Trophoblast cell (in vitro differentiated cells and primary cell): ENCODE measurements at places on chromosomes 7 and 10.
A peak's percentile ranks its signal among the peaks of the same experiment; 100 is the strongest.

GRCh38 chr7:105319578-105319977, 69.1 kb downstream of the SRPK2 start:
- H3K4me3 ChIP-seq = no peak overlapping the region
- no peak for DNase-seq
- no peaks in the 10 kb centered on the region for H3K36me3 ChIP-seq
- H3K27me3 ChIP-seq = no peaks in the 10 kb centered on the region

DNA sequence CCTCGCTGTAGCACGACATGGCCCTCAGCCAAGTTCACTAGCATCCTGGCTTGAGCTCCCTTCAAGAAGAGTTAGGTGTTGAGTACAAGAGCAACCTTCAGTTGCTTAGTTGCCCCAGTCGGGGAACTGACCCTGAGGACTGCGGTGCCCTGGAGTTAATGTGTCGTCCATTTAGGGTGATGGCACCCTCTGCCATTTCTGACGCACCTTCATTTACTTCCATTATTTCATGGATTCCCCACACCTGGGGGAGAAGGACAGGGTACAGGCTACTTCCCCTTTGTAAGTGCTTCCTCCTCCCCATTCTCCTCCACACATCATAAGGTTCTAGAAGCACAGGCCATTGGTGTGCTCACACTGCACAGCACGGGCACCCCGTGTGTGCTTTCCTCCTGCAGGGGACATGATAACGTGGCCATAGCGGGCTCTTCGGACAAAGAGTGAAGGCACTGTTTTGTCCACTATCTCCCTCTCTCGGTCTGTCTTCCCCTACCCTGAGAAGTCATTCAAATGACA, 1.8 kb downstream of the ALOX5 start:
- peaks cover 11% of the 10 kb centered on the region for H3K4me1 ChIP-seq
- H3K27ac ChIP-seq = no peak overlapping the region
- no peak overlapping the region for H3K4me3 ChIP-seq
- peaks cover 18% of the 10 kb centered on the region for H3K27me3 ChIP-seq
- no peak for DNase-seq

- no peak overlapping the region for H3K4me3 ChIP-seq
- H3K27ac ChIP-seq = no peak overlapping the region
- no peaks in the 10 kb centered on the region for H3K36me3 ChIP-seq
- DNase-seq = peak; percentile 10
- no peaks in the 10 kb centered on the region for H3K27me3 ChIP-seq
Observed at GRCh38 chr10:48931188-48931587, 8.5 kb downstream of the LRRC18 start.

- H3K27ac ChIP-seq = no peak overlapping the region
- peaks cover 2% of the 10 kb centered on the region for H3K4me1 ChIP-seq
- H3K4me3 ChIP-seq = no peak overlapping the region
- no peaks in the 10 kb centered on the region for H3K27me3 ChIP-seq
- DNase-seq = no peak
- no peaks in the 10 kb centered on the region for H3K36me3 ChIP-seq
Observed at GRCh38 chr7:141161550-141162535, 88.0 kb downstream of the TMEM178B start.

DNA sequence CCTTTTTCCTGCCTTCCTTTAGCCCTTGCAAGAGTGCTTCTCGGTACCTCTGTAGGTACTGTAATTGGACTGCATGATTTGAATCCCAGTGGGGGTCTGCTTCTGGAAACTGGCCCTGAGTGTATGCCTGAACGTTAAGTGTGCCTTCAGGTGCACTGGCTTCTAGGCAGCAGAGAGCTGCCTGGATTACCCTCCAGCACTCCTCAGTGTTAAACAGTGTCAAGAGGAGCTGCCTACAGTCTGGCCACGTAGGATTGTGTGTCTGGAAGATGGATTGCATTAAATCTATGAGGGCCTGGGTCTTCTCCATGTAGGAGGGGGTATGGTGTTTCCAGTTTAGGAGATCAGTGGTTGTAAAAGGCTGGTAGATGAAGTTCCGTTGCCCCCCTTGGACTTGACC, 103.7 kb downstream of the TRIM24 start:
- H3K4me1 ChIP-seq = peaks cover 16% of the 10 kb centered on the region
- H3K27me3 ChIP-seq = no peaks in the 10 kb centered on the region
- peak overlapping the region; percentile 81 for H3K27ac ChIP-seq
- peak; percentile 3 for DNase-seq
- H3K36me3 ChIP-seq = peaks cover 53% of the 10 kb centered on the region
